PC-9 (cell line): ENCODE measurements at places on chromosomes 5 and 9.

DNA sequence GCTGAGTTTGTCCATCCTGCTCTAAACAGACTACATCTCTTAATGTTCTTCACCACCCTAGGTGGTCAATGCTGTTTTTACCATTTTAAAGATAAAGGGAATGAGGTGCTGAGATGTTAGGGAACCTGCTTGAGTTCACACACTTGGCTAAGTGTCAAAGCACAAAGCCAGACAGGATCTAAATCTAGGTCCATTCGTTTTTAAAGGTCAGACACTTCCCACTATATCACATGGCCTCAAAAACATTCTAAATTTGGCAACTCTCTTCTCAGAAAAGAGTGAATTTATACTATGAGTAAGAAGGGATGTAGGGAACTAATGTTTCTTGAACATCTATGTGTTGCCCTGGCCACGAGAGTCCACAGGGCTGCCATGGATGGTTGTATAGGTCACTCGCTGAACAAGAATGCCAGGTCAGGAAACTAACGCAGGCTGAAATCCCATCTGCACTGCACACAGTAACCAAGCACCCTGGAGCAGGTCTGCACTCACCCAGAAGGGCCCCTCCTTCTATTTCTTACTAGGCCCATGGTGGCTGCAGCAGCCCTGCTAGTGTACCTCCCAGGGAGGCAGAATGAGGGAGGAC lies 213.0 kb downstream of the SPOCK1 start:
- DNase-seq: no peak

DNA sequence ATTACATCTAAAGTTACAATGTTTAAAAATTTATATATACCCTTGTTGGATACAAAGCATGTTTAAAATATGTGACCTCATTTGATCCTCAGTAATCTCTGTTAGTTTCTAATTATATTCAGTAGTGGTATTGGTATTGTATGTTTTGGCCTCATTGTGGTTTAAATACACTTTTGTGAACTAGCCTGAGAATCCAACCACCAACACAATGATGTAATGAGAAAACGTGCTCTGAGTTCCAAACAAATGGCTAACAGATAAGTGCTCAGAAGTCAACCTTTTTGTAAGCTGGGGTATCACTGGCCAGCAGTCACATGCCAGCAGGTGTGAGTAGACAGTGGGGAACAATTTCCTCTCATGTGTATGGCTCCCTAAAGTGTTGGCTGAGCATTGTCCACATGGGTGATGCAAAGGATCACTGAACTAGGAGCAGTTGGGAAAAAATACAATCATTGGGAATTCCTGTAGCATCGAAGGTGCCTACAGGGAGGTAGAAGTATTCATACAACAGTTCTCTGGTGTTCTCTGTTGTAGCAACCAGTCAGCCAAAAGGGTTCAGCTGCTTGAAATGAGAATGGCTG lies 56.1 kb downstream of the DOCK8 start:
- no peak for DNase-seq

DNA sequence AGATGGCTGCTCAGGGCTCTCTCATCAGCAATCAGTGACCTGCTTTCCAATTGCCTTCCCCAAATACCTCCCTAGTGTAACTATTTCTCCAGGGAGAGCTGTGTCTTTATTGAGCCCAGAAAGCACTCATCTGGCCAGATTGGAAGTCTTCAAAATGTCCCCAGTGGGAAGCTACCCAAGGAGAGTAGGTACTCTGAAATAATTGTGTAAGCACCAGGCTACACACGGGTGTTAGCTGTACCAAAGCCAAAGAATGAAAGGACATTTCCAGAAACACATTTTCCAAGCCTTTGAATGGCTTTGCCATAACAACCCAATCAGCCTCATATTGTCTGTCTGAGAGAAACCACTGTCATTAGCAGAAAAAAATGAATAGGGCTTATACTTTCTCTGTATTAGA lies 318.8 kb downstream of the FAM170A start:
- DNase-seq: no peak

DNA sequence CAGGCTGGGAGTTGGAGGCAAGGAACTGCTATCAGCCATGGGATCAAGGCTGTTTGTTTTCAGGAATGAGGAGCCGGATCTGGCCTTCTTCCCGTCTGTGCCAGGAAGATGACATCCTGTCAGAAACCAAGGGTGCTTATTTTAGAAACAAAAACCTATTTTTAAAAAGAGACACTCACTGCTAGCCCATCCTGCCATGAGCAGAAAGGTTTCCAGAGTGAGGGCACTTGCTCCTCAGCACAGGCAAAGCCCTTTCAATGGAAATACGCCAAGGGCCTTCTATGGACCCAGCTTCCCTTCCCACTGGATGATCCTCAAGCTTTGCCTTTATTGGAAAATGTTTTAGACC lies 132.6 kb upstream of the FSTL4 start:
- no peak for DNase-seq

- no peak for DNase-seq
Measured at GRCh38 chr5:3911773-3912172, 316.1 kb downstream of the IRX1 start.

GRCh38 chr5:53008751-53009150 lies 19.6 kb downstream of the ITGA2 start:
- DNase-seq: no peak
